GM12878 (cell line): ENCODE measurements at places on chromosomes 5 and 9.

DNA sequence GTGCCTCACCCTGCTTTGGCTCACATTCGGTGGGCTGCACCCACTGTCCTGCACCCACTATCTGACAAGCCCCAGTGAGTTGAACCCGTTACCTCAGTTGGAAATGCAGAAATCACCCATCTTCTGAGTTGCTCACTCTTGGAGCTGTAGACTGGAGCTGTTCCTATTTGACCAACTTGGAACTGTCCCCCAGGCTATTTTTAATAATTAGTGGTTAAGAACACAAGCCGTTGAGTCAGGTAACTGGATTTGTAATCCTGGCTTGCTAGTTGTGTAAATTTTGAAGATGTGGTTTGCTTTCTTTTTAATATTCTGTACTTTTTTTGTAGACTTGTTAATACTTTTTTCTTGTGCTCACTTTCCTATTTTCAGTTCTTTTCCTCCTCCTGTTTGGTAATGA is 81.2 kb downstream of the CNTLN start:
- DNase-seq: no peak
- no peak overlapping the region for H3K27ac ChIP-seq
- H3K4me3 ChIP-seq: no peak overlapping the region
- H3K36me3 ChIP-seq: no peaks in the 10 kb centered on the region
- H3K4me1 ChIP-seq: no peaks in the 10 kb centered on the region

DNA sequence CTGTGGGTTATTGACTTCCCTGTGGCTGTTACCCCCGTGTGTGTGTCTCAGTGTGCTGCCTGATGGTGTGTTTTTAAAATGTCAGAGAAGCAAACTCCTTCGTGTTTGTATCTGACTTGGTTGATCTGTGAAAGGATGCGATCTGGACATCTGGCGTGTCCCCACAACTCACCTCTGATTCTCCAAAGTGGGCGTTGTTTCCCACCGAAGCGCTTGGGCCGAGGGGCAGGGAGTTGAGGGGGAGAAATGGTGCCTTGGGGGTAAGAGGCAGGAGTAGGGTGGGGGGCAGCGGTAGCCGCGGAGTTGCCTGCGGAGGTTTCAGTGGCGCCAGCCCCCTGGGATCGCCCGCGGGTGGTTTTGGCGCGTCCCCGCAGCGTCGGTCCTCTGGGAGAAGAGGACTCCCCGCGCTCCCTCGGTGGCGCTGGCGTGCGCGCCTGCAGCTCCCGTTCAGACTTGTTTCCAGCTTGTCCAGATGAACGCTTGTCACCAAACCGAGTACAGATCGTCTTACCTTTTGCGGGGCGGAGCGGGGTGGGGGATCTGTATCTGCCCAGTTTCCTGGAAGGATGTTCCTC is 1.1 kb downstream of the MAST4 start:
- no peak overlapping the region for H3K27ac ChIP-seq
- DNase-seq: no peak
- peaks cover 9% of the 10 kb centered on the region; the same call in 1 of the 2 replicates for H3K4me1 ChIP-seq
- peak overlapping the region; percentile 75 for H3K4me3 ChIP-seq
- peaks cover 12% of the 10 kb centered on the region for H3K27me3 ChIP-seq
- H3K36me3 ChIP-seq: no peaks in the 10 kb centered on the region

GRCh38 chr5:160167624-160168165 is 48.4 kb upstream of the PWWP2A start:
- H3K4me1 ChIP-seq: peaks cover 3% of the 10 kb centered on the region; the same call in 1 of the 2 replicates
- H3K4me3 ChIP-seq: no peak overlapping the region
- H3K27me3 ChIP-seq: no peaks in the 10 kb centered on the region
- no peak overlapping the region for H3K27ac ChIP-seq
- no peaks in the 10 kb centered on the region for H3K36me3 ChIP-seq
- no peak for DNase-seq

- H3K27me3 ChIP-seq: no peaks in the 10 kb centered on the region
- H3K4me3 ChIP-seq: no peak overlapping the region
- DNase-seq: no peak
- no peak overlapping the region for H3K27ac ChIP-seq
- no peaks in the 10 kb centered on the region for H3K4me1 ChIP-seq
These were observed 1941.4 kb upstream of the NUDT12 start for GRCh38 chr5:105503950-105504349.

- no peak overlapping the region for H3K4me3 ChIP-seq
- no peaks in the 10 kb centered on the region for H3K27me3 ChIP-seq
- no peak overlapping the region for H3K27ac ChIP-seq
- no peaks in the 10 kb centered on the region for H3K36me3 ChIP-seq
- no peak for DNase-seq
These were observed 22.1 kb downstream of the ZSWIM6 start for GRCh38 chr5:61354199-61354598.

GRCh38 chr9:114181607-114182409 is 26.5 kb downstream of the COL27A1 start:
- no peak overlapping the region for H3K27ac ChIP-seq
- H3K27me3 ChIP-seq: peaks cover 4% of the 10 kb centered on the region
- H3K4me3 ChIP-seq: no peak overlapping the region
- no peaks in the 10 kb centered on the region for H3K36me3 ChIP-seq
- DNase-seq: no peak

DNA sequence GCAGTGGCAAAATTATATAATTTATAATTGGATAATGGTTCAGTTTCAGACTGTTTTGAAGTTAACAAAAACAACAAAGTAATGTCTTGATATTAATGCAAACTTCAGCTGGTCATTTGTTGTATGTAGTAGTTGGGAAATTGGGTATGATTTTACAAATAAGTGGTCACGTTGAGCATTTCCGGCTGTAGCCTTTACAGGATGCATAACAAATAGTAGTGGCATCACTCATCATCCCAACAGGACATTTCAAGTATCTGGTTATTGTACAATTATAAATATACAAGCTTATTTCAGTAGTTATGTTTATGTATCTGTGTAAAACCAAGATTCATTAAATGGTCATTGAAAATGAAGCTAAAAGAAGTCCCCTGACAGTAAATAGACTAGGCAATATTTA is 72.9 kb downstream of the SMIM15 start:
- H3K27ac ChIP-seq: no peak overlapping the region
- no peak for DNase-seq
- H3K36me3 ChIP-seq: no peaks in the 10 kb centered on the region
- H3K4me3 ChIP-seq: no peak overlapping the region
- no peaks in the 10 kb centered on the region for H3K27me3 ChIP-seq

GRCh38 chr9:23394189-23394588 is 431.9 kb downstream of the ELAVL2 start:
- DNase-seq: no peak
- H3K36me3 ChIP-seq: no peaks in the 10 kb centered on the region
- H3K27me3 ChIP-seq: no peaks in the 10 kb centered on the region
- no peak overlapping the region for H3K4me3 ChIP-seq
- H3K4me1 ChIP-seq: no peaks in the 10 kb centered on the region

DNA sequence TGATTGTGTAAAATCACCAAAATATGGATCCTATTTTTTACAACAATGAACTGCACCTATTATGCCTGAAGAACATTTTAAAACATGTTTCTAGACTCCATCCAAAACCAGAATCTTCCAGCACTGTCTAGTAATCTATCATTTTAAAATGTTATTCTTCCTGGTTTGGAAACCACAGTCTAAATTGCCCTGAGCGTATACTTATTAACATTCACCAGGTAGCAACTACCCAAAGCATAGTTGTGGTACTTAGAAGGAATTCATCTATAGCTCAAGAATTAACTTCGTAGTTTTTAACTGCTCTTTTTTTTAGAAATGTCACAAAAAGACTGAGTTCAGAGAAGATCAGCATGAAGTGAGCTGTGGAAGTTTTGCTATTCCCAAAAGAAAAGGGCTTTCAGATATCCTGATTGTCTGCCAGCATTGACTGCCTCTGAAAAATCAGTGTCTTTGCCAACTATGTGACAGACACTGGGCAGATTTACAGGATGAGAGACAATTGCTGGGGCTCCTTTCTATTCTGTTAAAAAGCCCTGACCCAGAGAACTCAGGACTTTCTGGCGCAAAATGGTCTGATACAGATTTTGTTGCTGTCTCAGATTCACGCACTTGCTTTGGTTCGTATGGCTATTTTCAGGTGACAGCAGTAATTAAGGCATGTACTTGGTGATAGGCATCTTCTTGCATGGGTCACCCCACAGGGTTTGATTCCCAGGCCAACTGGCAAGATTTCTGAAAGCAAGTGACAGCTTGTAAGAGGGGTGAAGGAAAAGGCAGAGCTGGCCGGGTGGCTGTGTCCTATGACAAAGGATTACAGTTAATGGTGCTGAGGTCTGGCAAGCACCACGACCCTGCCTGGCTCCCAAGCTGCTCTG is 152.5 kb upstream of the RAI14 start:
- no peaks in the 10 kb centered on the region for H3K36me3 ChIP-seq
- DNase-seq: no peak
- peaks cover 21% of the 10 kb centered on the region for H3K4me1 ChIP-seq
- H3K27me3 ChIP-seq: no peaks in the 10 kb centered on the region
- H3K4me3 ChIP-seq: no peak overlapping the region

- DNase-seq: no peak
- H3K4me1 ChIP-seq: no peaks in the 10 kb centered on the region
- no peaks in the 10 kb centered on the region for H3K36me3 ChIP-seq
These were observed 37.8 kb upstream of the CARTPT start for GRCh38 chr5:71681296-71681695.

GRCh38 chr5:4758550-4758949 is 381.6 kb upstream of the ADAMTS16 start:
- H3K4me3 ChIP-seq: no peak overlapping the region
- DNase-seq: no peak
- H3K4me1 ChIP-seq: no peaks in the 10 kb centered on the region
- H3K27ac ChIP-seq: no peak overlapping the region
- no peaks in the 10 kb centered on the region for H3K36me3 ChIP-seq
- no peaks in the 10 kb centered on the region for H3K27me3 ChIP-seq

- no peaks in the 10 kb centered on the region for H3K27me3 ChIP-seq
- no peak overlapping the region for H3K27ac ChIP-seq
- no peaks in the 10 kb centered on the region for H3K4me1 ChIP-seq
- DNase-seq: no peak
- H3K36me3 ChIP-seq: no peaks in the 10 kb centered on the region
These were observed 151.6 kb upstream of the MAP1B start for GRCh38 chr5:71955723-71956122.

- H3K4me1 ChIP-seq: peaks cover 65% of the 10 kb centered on the region
- no peak overlapping the region for H3K4me3 ChIP-seq
- peak overlapping the region; percentile 75 for H3K27ac ChIP-seq
- no peaks in the 10 kb centered on the region for H3K27me3 ChIP-seq
- DNase-seq: peak; percentile 78
These were observed 12.9 kb downstream of the TRAF2 start for GRCh38 chr9:136899196-136899595.
